ENCODE measurements at places on chromosomes 5 and 9.

DNA sequence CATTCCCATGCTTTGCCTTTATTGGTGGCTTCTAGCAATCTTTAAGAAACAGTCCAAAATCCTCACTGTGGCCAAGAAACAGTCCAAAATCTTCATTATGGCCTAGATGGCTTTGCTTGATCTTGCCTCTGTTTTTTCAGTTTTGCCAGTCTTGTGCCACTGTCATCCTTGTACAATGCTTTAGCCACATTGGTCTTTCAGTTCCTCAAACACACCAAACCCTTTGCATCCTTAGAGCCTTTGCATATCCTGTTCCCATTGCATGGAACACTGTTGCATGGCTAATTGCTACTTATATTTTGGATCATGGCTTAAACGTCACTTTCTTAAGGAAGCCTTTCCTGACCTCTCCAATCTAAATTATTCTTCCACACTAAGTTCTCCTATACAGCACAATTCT lies 22.1 kb downstream of the MRRF start:
- DNase-seq = no peak

DNA sequence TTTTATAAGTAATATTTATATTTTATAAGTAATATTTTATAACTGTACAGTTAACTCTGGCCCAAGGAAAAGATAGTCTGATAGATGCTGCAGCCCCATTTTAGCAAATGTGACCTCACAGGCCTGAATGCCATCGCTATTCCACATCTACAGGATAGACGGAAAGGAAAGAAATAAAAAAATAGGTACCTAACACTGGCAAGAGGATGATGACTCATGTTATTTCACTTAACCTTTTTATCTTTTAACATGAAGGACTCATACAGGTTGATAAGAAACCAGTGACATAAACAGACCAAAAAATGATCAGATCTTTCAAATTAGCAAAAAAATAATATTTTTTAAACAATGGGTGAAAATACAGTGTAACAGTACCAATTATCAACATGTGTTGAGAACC lies 2.7 kb downstream of the CD274 start:
- no peak for DNase-seq

DNA sequence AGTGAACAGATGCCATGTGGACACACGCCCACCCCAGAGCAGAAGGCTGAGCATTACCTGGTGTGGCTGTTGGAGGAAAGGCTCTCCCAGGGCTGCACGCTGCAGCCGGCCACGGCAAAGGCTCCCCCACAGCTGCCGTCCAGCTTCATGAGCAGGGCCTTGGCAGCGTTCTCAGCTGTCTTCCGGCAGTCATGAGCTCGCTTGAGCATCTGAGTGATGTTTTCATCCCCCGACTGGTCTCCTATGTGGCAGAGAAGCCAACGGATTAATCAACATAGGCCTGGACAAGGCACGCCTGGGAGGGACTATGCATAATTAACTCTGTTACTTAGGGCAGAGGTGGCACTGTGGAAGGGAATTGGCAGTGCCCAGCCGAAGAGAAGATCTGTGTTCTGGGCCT lies 87.3 kb downstream of the DCP2 start:
- no peak for DNase-seq

GRCh38 chr5:1292846-1293415 lies 1.9 kb downstream of the TERT start:
- DNase-seq = peak; percentile 5

GRCh38 chr5:27275345-27275744 lies 237.0 kb upstream of the CDH9 start:
- DNase-seq = no peak

GRCh38 chr9:87381746-87382145 lies 115.9 kb upstream of the DAPK1 start:
- DNase-seq = no peak

Measured in activated B cell treated with CpG ODN at 0.5 μM for 24 hours (primary cell).